Stimulated activated memory B cell treated with anti-CD40 and anti-IgM and Interleukin-4, amounts not matched to agents 10 μg/mL and 1 μg/mL and 100 μg/mL, for 72 hours (primary cell): ENCODE measurements at places on chromosomes 2 and 18.

- no peak for ATAC-seq
Observed at GRCh38 chr18:35948080-35948479, 24.4 kb upstream of the RMP24 start.

GRCh38 chr2:74834792-74835755 is 1.1 kb downstream of the HK2 start:
- peak; percentile 71 for ATAC-seq

DNA sequence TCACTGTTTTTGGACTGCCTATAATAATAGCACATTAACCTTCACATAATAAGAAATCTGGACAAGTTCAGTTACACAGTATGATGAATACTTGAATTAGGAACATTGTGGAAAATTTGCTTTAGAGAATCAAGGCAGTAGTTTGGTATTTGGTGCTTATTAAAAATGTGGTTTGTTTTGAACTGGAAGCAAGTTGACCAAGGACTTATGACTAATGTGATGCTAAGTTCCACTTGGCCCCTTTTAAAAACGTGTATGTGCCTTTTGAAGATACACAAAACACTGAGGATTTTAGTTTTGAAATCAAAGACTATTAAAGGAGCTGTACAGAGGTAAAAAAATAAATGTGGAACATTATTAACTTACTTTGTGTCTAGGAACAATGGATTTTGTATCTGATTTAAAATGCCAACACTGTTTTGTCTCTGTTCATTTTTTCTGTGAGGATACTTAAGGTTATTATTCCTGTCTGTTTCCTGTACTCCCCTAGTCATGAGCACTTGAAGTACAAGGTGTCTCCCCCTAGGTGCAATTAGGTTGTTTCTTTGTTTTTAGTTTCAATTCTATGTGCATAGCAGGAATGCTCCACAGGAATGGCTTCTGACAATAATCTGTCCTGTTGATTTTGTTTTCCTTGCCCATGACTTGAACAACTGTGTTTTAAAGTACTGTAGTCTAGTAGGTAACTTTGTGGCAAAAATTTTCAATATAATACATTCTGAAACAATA is 49.6 kb upstream of the PTH2R start:
- no peak for ATAC-seq

DNA sequence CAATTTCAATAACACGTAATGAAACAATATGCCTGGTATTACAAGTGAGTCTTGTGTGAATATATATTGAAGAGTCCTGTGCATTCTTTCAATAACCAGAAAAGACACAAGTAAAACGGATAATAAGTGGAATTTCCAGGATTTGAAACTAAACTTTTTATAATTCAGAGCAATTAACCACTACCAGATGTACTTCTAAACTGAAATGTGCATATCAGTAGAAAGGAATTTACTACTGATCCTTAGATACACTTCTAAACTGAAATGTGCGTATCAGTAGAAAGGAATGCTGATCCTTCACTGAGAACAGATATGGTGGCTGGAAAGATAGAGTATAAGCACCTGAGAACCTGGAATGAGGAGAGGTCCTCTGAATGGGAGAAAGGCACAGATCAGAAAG is 470.9 kb upstream of the SPHKAP start:
- ATAC-seq, result no peak

- no peak for ATAC-seq
Observed at GRCh38 chr2:213959589-213959988, 451.3 kb upstream of the VWC2L start.

DNA sequence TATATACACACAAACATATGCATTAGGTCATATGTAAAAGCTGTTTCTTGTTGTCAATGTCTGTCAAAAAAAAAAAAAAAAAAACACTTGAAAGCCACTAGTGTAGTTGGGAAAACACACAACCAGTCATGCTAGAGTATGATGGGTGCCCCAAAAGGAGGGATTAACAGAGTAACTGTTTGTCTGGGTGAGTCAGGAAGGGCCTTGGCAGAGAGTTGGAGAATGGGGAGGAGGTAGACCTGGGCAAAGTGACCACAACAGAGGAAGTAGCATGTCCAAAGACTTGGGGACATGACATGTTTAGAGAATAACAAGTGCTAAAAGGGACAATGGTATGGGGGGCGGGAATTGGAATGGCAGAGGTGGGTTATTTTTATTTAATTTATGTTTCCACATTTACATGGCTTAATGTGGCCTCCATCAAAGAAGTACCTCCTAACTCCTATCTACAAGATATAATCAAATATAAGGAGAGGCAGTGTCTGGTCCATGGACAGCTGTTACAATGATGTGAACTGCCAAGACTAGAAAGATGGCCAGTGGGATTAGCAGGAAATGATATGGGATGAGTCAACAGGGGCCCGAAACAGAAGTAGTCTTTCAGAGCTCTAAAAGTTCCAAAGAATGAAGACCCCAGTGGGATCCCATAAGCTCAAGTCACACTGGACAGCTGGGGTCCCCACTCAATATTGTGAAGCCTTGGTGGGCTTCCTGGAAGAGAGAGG is 99.9 kb upstream of the ZFP36L2 start:
- no peak for ATAC-seq

GRCh38 chr2:239177325-239177724 is 223.5 kb downstream of the HDAC4 start:
- no peak for ATAC-seq

- no peak for ATAC-seq
Observed at GRCh38 chr2:42156721-42157120, 12.4 kb upstream of the EML4 start.

DNA sequence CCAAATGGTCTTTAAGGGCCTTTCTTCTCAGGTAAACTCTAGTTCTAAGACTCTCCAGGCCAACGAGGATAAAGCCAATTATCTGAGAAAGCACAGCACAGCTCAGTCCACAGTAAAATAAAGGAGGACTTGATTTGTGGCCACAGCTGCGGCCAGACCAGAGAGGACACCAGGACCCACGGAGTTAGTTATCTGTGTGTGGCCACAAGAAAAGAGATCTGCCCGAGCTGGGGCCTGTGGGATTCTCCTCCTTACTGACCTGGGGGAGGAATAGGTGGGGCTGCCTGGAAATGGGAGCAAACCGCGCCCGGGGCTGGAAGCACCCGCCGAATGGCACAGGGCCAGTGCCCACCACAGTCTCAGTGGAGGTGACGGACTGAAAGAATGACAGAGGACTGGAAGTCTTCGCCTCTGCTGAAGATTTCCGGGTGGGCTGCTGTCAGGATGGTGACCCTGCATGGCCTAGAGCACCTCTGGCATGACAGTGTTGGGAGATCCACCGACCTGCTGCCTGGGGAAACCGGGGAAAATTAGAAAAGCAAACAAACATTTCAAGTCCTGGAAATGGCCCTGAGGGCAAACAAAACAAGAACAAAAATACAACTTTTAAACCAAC is 13.3 kb downstream of the PROC start:
- no peak for ATAC-seq

GRCh38 chr2:128663371-128664050 is 344.8 kb upstream of the HS6ST1 start:
- ATAC-seq, result no peak

- ATAC-seq, result no peak
Observed at GRCh38 chr2:119537792-119538191, 6.5 kb upstream of the CFAP221 start.

DNA sequence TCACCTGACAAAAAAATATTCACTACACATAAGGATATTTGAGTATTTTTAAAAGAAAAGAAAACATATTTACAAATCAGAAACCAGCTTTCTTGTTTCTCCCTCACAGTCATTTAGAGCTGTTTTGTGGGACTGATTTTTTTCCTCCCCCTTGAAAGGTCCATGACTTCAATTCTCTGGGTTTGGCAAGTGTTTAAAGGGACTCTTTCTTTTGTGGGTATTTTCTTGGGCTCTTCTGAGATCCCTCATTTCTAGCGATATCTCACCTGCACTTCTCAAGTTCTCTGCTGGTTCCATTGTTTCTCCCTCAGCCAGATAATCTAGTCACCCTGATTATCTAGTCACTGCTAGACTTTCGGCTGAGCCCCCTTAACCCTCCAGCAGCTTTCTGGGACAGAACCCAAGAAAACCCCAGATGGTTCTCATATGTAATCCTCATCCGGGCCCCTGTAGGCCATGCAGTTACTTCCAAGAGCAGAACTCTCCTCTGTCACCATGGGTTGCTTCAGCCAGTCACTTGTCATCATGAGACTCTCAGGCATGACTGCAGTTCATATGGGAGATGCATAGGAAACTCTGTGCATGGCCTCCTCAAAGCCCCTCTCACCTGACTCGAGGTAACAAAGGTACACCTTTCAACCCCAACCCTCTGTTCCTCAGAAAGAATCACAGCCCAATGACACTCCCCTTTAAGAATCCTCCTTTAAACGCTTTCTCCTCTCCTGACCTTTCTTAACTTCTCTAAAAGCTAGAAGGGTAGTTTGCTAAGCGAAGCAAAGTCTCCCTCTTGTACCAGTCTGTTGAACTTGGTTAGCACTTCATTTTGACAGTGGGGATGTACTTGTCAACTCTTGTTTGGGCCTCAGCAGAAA is 36.7 kb upstream of the ITGA4 start:
- peak; percentile 61 for ATAC-seq

DNA sequence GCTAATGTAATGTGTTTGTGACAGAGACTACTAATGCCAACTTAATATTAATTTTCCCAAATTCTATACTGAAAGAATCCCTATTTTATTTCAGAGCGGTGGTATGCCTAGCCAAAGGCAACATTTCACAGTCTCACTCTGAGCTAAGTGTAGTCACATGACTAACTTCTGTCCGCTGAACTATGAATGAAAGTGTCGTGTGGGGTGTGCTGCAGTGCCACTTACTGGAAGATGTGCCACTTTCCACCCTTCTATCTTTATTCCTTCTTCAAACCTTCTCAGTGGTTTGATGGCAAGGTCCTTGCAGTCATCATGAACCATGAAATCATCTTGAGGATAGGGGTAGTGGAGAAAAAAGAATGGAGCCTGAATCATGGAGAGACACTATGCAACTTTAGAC is 47.3 kb upstream of the C1D start:
- ATAC-seq, result peak; percentile 73

DNA sequence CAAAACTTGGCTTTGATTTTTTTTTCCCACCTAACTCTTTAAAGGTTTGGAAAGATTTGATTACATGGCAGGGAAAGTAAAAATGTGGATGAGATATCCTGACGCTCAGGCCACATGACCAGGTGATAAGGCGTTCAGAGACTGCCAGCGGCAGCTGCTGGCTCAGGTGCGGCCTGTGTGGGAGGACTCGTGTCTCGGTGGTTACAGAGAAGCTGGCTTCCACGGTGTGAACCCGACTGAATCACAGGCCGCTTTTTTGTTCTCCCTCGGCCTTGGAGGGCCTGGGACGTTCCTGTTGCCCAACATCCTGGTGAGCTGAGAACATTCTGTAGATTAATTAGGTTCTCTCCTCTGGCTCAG is 124.2 kb upstream of the ZNF516 start:
- no peak for ATAC-seq

DNA sequence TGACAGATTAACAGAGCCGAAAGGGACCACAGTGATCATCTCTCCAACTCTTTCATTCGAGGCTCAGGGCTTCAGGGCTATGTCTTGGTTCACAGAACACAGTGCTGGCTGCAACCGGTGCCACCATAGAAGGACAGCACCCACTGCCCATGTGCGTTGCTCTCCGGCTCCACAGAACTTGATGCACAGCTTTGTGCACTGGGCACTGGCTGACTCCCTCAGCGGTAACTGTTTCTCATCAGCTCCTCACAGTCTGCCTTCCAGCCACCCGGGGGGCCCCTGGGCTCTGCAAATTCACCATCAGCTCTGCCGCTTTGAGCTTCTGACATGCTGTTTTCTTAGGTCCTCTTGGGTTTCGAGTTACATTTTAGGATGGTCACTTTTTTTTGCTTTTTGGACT is 124.3 kb upstream of the RAB12 start:
- ATAC-seq, result no peak

GRCh38 chr2:96264656-96265348 is 995 bp downstream of the TMEM127 start:
- peak; percentile 4 for ATAC-seq

DNA sequence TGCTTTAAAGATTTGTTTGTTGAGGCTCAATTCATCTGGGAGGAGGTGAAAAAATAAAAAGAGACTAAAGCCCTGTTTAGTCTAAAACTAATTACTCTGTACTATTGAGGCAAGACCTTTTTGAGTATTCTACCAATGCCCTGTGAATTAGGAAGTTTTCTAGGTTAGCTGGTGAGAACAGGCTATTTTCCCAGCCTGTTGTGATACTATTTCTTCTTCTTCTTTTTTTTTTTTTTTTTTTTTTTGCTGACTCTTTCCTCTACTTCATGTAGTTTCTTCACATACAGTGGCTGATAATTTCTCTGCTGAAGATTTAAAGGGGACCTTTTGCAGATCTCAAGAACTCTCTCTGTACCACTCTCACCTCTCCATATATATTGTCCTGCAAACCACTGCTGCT is 8.8 kb upstream of the TMEM87B start:
- no peak for ATAC-seq
